Cardiac muscle cell (in vitro differentiated cells and primary cell): ENCODE measurements at places on chromosomes 4 and X.

DNA sequence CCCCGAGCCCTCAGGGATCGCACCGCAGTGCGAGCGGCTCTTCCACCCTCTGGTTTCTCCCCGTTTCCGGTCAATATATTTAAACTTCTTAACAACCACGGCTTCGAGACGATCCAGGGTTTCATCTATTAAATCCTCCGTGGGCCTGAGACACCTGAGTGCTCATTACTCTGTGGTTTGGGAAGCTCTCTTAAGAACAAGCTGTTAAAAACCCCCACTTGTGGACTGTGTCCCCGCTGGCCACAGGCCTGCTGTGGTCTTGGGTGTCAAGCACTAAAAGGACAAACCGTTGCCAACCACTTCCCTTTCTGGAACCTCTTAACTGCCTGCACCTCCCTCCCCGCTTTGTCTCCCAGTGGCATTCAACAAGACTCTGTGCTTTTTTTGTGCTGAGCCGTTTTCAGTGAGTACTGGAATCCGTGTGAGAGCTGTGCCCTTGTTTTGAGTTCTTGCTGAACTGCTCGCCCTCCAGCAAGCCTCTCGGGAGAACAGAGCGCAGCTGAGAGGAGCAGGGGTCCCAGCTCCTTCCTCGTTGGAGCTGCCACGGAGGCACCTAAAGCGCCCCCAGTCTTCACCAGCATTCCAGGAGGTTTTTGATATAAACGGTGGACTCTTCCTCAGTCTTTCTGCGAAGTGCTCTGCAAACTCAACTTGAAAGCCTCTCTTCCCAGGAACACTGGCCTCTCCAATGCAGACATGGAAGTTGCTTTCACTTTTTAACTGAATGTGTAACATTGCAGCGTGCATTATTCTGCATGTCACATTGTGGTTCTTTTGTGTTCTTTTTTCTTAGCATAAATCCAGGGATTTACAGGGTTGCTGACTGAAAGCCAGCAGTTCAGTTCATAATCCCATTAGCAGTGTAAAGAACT lies 691 bp upstream of the IGFBP7 start:
- no peaks in the 10 kb centered on the region for H3K36me3 ChIP-seq
- peak overlapping the region; percentile 45 for H3K4me3 ChIP-seq
- peak; percentile 33 for DNase-seq

- no peak overlapping the region for H3K4me3 ChIP-seq
- no peak for DNase-seq
- H3K4me1 ChIP-seq: no peaks in the 10 kb centered on the region
These were observed 371.2 kb downstream of the AFF2 start for GRCh38 chrX:148871422-148872160.

DNA sequence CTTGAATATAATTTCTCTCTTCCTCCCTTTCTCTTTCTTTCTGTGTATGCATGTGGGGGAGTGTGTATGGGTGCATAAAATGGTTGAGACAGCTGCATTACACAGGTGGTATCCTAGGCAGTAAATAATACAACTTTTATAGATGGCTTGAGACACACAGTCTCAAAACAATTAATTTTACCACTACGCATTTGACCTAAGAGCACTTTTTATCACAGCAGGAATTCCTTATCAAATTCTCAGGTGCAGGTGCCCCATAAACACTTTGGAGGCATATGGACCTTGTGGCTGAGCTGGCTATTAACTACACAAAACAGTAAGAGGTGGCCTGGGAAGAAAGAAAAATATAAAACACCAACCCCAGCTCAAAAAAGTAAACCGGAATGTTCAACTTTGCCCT lies 91.3 kb downstream of the RASGEF1B start:
- no peaks in the 10 kb centered on the region for H3K27me3 ChIP-seq
- H3K36me3 ChIP-seq: no peaks in the 10 kb centered on the region
- DNase-seq: no peak
- no peak overlapping the region for H3K4me3 ChIP-seq
- H3K4me1 ChIP-seq: peaks cover 21% of the 10 kb centered on the region
- peak overlapping the region; percentile 83 for H3K27ac ChIP-seq

DNA sequence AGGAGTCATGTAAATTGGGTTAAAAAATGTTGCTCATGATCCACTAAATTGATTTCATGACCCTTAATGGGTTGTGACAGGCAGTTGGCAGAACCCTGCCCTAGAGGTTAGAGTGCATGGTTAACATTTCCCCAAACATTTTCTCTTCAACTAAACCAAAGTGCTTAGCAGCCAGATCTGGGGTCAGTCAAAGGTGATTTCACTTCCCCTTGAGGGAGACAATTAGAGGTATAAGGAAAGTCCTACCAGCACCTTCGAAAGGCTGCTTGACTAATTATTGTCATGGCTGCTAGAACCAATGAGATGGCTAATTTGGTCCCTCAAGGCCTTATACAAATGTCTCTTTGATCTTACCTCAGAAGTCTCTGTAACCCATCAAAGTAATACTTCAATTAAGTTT lies 30.9 kb upstream of the INTS6L start:
- no peak overlapping the region for H3K27ac ChIP-seq
- H3K36me3 ChIP-seq: no peaks in the 10 kb centered on the region
- no peak for DNase-seq
- no peaks in the 10 kb centered on the region for H3K27me3 ChIP-seq
- H3K4me3 ChIP-seq: no peak overlapping the region
- peaks cover 3% of the 10 kb centered on the region for H3K4me1 ChIP-seq

DNA sequence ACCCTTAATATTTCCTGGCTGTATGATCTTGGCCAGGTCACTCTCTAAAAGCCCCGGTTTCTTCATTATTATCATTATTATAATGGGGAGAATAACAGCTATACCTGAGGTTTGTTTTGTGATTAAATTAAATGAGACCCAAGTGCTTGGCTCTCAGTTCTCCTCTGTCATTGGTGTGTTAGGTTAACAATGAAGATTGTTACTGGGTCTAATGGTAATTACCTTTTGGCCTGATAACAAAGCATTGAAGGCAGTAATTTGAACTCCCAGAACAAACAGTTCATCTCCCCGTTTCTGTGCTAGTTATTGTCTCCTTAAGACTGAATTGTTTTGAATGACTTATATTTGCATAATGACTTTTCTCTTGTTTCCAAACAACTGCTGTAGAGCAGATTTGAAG lies 6.8 kb upstream of the ANAPC4 start:
- H3K27me3 ChIP-seq: no peaks in the 10 kb centered on the region
- no peak for DNase-seq
- H3K27ac ChIP-seq: no peak overlapping the region
- peaks cover 22% of the 10 kb centered on the region for H3K4me1 ChIP-seq
- no peaks in the 10 kb centered on the region for H3K36me3 ChIP-seq
- H3K4me3 ChIP-seq: no peak overlapping the region

DNA sequence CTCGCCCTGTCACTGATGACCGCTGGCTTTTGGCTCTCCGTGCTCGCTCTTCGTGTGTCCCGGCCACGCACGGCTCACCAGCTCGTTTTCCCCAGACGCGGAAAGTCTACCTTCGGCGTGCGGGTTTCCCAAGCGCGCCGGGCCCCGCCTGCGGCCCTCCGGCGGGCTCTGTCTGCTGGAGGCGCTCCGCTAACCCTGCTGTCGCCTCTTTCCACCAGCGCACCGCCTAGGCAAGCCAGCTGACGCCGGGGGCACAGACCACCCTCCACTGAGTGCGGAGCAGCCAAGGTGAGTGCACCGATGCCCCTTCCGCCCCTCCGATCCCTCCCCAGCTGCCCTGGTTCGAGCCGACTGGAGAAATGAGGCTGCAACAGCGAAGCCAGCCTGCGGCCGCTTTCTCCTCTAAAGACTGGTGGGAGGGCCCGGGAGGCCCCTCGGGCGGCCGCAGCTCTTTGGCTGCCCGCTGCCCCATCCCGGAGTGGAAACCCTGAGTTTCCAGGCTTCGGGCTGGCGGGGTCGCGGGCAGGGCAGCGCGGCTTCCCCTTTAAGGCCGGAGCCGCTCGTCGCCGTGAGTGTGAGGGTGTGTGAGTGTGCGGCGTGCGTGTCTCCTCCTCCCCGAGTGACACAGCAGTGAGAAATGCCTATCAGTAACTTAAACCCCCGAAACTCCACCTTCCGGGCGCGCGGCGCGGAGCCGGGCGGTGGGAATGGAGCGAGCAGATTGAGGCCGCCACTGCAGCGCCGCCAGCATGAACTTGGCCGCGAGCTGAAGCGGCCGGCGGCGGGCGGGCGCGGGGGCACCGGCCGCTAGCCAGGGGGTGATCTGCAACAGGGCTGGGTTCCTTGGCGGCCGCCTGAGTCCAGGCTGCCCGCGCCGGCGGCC lies at the start of gene MAMLD1:
Gene MAMLD1, plus strand, starts transcription at position 719 of the 883 bp plus-strand sequence. CDS start 82,200 bp downstream, outside the sequence.
- no peaks in the 10 kb centered on the region for H3K4me1 ChIP-seq
- H3K4me3 ChIP-seq: peak within 1 kb of the TSS; percentile 40
- H3K27ac ChIP-seq: no peak within 1 kb of the TSS
- peaks cover 91% of the 10 kb centered on the region for H3K27me3 ChIP-seq
- peak; percentile 81 for DNase-seq
- H3K36me3 ChIP-seq: no peaks in the 10 kb centered on the region
